ENCODE measurements at places on chromosomes 1 and 21. TPM values are rescaled to one million over a fixed set of nuclear protein-coding genes. Genes with fewer than 3 reads are reported as not detected.

DNA sequence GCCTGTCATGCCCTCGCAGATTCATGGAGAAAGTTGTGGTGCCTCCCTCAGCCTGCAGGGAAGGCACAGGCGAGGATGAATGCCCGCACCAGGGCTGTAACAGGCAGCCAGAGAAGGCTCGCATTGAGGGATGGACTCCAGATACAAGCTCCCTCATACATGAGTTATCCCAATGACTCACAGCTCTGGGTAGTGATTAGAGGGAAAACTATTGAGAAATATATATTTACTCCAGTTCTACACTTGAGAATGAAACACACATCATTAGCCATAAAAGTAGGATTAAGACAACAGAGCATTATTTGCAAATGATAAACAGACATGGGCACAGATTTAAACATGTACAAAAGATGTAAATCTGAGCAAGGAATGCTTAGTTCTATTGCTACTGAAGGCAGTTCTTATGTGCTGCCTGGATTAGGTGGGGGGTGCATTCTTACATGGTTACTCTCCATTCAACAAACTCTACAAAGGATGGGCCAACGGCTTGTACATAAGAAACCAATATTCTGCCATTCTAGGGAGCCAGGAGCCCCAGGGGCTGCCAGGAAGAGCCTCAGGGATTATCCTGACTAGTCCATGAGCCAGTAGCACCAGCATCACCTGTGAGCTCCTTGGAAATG is 97.9 kb downstream of the CSMD2 start:
- no peak for DNase-seq

GRCh38 chr1:220889848-220890287 is 10.6 kb downstream of the HLX start:
- DNase-seq = no peak

- peak; percentile 90 for DNase-seq
Measured at GRCh38 chr1:155044812-155045657, 6.1 kb upstream of the ADAM15 start.

DNA sequence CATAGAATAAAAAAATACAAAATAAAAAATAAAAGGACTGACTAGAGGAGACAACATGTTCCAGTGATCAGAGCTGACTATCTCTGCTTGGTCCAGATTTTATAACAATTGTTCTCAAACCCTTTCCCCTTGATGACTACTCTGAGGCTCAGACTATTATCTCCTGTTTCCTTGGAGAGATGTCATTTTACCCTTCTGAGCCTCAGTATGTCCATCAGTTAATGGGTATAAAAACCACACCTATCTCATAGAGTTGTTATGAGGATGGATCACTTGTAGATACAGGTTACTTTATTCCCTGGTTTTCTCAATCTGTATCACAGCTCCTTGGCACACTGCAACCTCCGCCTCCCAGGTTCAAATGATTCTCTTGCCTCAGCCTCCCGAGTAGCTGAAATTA is 7.0 kb downstream of the NKAIN1 start:
- DNase-seq = no peak

The GUCA2B gene
- not detected for total RNA-seq

DNA sequence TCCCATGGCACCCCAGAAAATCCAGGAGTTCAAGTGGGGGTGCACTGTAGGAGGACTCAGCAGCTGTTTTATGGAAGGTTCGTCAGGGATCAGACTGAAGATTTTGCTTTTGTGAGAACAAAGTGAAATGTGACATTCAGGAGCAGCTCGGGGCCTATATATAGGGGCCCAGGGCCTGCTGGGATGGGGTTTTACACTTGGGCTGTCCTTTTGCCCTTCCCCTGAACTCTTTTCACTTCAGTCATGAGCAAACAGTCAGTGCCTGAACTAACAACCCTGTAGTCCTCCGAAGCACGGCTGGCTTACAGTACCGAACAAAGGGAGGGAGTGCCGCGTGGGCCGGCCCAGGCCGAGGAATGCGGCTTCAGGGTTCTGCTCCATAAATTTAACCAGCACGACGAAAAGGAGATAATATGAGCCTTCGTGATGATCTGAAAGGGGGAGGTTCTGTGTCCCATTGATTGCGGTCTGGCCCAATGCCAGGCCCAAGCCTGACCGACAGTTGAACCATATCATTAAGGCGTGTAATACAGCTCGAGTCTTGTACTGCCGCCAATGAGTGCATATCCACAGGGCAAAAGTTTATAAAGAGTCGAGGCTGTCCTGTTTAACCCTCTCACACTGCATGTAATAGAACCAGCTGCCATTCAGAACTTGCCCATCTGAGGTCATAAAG is 139.9 kb downstream of the DHRS3 start:
- DNase-seq = peak; percentile 66

GRCh38 chr1:63710761-63711380 is 62.9 kb upstream of the ROR1 start:
- DNase-seq = no peak

The AIRE gene
- 0.05 TPM for total RNA-seq

DNA sequence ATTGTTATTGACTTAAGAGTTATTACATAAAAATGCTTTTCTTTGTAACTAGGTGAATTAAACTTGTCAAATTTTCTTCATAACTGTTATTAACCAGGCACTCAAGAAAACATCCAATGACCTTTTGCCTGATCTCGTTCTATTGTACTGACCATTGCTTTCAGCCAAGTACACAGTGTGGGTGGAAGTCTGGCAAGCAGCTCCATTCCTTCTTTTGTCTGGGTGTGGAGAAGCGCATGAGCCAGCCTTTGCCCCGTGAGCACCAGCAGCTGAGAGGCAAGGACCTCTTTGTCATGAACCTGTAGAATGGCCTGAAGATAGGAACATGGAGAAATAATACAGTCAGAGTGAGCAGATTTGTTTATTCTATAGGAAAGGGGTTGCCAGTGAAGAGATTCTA is 57.5 kb downstream of the IARS2 start:
- no peak for DNase-seq

The LY9 gene
- total RNA-seq = 0.30 TPM

- DNase-seq = peak; percentile 81
Measured at GRCh38 chr1:172533513-172534151, 682 bp downstream of the SUCO start.

DNA sequence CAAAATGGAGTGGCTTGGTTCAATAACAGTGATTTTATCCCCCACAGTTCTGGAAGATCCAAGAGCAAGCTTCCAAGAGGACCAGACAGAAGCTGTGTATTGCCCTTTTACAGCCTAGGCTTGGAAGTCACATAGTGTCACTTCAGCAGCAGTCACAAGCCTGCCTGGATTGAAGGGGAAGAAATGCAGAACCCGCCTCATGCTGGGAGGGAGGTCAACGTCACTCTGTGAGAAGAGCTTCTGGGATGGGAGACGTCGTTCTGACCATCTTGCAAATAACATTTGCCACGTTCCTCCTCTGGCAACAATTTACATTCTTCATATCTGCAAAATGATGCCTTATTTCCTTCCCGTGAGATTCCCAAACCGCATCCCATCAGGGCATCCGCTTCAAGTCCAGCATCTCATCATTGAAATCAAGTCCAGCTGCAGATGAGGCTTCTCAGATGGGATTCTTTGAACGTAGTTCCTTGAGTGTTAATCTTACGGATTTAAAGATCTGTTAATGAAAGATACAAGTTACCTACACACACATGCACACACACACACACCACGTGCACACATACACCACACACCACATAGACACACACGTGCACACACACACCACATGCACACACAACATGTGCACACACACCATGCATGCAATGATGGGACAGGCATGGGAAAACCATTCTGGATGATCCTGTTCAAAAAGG is 23.9 kb upstream of the KIF1B start:
- no peak for DNase-seq

GRCh38 chr1:51792864-51793263 is 85.7 kb downstream of the NRDC start:
- no peak for DNase-seq

GRCh38 chr1:1302951-1303509 is 4.7 kb downstream of the ACAP3 start:
- DNase-seq = no peak

DNA sequence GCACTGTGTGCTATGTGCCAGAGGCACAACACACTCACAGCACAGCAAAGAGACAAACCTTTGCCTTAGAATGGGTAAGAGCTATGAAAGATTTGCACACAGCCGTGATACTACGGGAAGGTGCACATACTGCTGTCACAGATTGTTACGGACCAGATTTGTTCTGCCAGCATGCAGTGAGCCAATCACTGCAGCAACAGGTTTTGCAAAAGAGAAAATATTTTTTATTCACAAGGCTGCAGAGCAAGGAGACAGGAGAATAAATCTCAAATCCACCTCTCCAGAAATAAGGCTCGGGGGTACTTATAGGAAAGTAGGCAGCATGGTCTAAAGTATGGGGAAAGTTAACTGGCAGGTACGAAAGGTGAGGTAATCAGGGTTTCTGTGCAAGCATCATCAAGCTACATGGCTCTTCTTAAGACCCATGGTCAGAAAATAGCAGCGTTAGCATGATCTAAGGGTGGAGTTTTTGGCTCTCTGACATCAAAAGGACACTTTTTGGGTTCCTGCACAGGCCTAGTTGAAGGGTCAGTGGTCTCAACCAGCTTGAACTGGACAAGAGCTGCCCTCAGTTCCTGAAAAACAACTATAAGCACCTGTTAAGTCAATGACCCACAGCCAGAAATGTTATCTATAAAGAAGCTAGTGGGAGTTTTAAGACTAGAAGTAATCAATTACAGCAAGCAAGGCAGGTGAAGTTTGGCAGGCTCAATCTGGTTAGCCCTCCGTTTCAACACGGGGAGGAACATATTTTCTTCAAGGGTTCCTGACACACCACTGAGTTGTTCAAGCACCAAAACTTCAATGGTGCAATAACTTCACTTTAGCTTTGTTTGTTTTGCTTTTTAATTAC is 186.0 kb downstream of the SLC35F3 start:
- DNase-seq = no peak

GRCh38 chr1:206479183-206480125 is 9.2 kb downstream of the IKBKE start:
- DNase-seq = peak; percentile 88

GRCh38 chr1:42168763-42169162 is 4.2 kb upstream of the GUCA2A start:
- no peak for DNase-seq

The HFM1 gene
- total RNA-seq = not detected

The AADACL4 gene
- total RNA-seq = not detected

GRCh38 chr1:85116856-85117255 is 68.6 kb upstream of the MCOLN3 start:
- DNase-seq = no peak

The IFNLR1 gene
- 5.3 TPM for total RNA-seq

- DNase-seq = no peak
Measured at GRCh38 chr1:171985639-171986038, 144.3 kb downstream of the DNM3 start.

- DNase-seq = no peak
Measured at GRCh38 chr21:26126168-26126553, 44.4 kb downstream of the APP start.

DNA sequence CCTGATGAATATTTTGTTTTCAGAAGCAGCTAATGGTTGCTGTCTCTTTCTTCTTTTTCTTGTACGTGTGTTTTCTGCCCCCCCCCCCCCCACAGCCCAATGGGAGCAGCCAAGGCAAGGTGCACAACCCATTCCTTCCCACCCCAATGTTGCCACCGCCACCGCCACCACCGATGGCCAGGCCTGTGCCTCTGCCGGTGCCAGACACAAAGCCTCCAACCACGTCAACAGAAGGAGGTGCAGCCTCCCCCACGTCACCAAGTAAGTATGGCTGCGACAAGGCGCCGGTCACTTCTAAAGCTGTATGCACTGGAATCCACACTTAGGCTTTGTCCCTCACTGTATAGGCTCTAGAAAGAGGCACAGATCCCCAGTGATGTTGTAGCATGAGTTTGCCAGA is 318.5 kb downstream of the TM2D1 start:
- no peak for DNase-seq

- no peak for DNase-seq
Measured at GRCh38 chr1:77405186-77405585, 123.4 kb downstream of the AK5 start.

The ATP1A1 gene
- 261 TPM for total RNA-seq

DNA sequence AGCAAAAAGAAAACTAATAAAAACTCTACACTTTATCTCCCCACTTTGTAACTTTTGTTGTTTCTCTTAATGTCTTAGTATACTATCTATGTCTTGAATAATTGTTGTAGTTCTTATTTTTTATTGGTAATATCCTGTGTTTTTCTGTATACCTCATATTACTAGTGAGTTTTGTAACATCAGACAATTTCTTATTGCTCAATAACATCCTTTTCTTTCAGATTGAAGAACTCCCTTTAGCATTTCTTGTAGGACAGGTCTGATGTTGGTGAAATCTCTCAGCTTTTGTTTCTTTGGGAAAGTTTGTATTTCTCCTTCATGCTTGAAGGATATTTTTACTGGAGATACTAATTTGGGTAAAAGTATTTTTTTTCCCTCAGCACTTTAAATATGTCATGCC is 79.8 kb upstream of the LRRC8B start:
- DNase-seq = no peak

GRCh38 chr1:60134716-60135115 is 61.1 kb upstream of the C1orf87 start:
- DNase-seq = no peak

DNA sequence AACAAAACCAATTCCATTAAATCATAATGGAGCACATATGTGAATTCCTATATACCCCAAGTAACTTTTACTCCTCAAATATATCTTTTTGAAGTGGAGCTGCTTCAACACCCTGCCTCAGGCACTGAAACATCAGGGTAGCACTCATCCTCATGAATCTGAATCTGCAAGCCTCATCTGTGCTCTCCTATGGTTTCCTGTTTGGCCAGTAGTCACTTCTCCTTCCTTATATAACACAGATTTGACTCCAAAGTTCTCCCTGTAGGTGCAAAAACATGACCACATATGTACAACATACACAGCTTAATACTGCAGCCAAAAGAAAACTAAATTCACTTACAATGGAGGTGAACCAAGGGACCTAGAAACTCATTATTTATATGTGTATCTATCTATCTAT is 7.2 kb downstream of the TRIT1 start:
- no peak for DNase-seq

DNA sequence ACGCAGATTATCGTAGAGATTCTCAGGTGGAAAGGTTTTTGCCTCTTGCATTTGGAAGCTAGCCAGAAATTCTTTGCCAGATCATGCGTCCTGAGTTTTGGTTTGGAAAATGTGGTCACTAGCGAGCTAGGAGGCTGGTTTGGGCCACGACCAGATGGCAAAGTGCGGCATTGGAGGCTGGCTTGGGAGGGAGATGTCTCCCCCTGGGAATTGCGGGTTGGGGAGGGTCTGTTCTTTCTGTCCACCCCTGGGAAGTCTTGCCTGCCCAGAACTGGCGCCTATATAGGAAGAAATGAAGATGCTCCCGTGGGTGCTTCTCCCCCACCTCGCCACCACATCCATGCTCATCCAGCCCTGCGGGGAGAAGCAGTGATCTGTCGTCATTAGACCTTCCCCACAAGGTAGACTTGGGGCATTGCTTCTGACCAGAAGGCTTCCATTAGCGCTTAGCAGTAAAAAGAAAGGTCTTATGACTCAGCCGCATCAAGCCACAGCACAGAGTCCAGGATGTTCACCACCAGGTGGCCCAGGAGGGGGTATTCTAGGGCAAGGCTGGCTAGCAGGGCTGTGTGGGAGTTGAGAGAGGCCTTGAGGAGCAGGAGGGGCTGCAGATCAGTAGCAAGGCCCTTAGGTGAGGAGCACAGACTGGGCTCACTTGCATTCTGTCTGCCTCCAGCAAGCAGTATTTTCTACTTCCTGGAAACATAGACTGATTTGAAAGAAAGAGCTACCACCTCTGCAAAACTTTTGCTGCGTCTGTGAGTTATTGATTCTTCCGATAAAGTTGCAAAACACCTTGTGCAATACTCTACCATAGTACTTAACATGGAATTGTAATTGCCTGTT is 1.5 kb upstream of the PTP4A2 start:
- DNase-seq = peak; percentile 93
